NCI-H1694 treated with DMSO at 0.1 percent for 48 hours (cell line): ENCODE measurements at places on chromosomes 2 and 18.

GRCh38 chr2:46202987-46203386 is 94.2 kb upstream of the EPAS1 start:
- no peak for DNase-seq

DNA sequence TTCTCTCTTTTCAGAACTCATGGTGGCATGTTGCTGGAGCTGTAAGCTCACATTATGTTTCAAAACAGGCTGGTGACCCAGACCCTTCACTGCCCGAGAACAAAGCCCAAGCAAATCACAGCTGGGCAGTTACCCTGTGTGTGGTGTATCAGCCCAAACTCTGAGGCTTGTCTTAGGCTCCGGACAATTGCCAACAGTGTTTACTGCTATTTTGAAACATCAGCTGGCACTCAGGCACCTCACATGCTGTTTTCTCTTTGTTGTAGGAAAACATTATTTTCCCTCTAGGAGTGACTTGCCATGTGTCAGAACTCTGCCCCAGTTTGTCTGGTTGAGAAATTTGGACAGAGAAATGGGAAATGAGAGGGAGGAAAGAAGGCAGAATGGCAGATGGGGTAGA is 237.6 kb upstream of the APCDD1 start:
- no peak for DNase-seq

DNA sequence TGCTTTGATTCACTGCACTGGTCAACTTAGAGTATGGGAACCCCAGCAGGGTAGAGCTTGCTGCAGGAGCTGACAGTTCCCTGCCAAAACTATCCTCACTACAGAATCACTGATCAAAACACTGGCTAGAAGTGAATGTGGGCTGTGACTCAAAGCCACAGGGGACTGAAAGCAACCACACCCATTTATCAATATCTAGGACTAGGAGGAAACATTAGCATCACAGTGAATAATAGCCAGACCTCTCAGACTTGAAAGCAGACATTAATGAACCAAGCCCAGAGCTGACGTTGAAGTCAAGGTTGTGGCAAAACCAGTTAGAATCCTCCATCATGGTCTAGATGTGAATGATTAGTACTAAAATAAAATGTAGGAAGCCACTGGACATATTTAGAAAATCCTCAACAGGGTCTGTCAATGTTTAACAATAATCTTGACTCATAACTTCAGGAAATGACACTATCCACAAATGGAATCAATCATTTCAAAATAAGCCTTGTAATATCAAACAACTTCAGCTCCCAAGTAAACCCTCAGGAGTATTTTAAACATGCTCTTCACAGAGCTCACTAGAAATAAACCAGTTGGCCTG is 131.4 kb downstream of the CDH20 start:
- DNase-seq = no peak

GRCh38 chr2:160411955-160412354 is 81.7 kb downstream of the RBMS1 start:
- DNase-seq = no peak

DNA sequence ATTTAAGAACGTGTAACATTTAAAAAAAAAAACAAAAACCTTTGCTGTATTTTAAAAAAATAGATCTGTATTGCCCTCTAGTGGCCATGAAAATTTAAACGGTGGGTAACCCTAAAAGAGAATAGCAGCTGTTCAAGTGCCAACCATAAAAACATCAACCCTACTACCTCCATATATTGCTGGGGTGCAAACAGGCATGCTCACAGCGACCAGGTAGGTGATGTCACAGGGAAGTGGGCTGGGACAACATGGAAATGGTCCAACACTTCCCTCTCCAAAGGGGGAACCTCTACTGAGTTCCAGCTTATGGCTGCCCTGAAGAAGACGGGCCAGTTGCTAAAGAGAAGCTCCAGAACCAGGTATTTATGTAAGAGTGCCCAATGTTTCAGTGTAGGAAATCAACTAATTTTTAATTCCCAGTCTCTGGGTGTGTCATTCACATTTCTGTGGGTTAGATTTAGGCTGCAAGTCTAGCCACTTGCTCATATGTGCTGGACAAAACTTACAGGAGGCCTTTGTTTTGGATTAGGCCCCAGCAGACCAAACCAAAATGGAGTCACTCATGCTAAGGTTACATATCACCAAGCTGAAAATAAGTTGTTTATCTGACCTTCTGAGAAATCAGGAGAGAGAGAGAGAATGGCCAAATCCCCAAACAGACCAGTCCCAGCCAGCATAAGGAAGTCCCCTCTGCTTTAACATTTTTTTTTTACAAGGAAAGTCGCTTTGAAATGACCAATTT is 54.5 kb downstream of the SKA1 start:
- DNase-seq = peak; percentile 13

GRCh38 chr2:158828378-158829164 is 33.5 kb downstream of the DAPL1 start:
- no peak for DNase-seq

DNA sequence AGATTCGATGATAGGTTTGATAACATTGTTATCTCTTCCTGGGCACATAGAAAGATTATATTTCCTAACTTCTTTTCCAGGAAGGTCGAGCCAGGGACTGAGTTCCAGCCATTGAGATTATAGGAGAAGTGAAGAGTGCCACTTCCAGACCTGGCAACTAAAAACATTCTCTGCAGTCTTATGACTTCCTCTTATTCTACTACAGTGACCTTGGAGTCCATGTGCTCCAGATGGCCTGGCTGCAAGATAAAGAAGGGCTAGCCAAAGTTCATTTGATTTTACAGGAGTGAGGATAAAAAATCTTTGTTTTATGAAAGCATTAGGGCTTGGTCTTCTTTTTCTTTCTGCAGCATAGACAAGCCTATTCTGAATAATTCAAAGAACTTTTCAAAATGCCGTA is 363.0 kb downstream of the FSIP2 start:
- no peak for DNase-seq
